ENCODE measurements at places on chromosomes 2 and 18.

DNA sequence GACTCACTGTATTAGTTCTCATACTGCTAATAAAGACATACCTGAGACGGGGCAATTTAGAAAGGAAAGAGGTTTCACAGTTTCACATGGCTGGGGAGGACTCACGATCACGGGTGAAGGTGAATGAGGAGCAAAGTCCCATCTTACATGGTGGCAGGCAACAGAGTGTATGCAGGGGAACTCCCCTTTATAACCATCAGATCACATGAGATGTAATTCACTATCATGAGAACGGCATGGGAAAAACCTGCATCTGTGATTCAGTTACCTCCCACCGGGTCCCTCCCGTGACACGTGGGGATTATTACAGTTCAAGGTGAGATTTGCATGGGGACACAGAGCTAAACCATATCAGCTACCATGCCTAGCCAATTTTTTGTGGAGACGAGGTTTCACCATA is 168.2 kb downstream of the NEDD4L start:
- no peak for DNase-seq

- no peak for DNase-seq
Observed at GRCh38 chr2:42286268-42286946, 74.6 kb downstream of the COX7A2L start.

DNA sequence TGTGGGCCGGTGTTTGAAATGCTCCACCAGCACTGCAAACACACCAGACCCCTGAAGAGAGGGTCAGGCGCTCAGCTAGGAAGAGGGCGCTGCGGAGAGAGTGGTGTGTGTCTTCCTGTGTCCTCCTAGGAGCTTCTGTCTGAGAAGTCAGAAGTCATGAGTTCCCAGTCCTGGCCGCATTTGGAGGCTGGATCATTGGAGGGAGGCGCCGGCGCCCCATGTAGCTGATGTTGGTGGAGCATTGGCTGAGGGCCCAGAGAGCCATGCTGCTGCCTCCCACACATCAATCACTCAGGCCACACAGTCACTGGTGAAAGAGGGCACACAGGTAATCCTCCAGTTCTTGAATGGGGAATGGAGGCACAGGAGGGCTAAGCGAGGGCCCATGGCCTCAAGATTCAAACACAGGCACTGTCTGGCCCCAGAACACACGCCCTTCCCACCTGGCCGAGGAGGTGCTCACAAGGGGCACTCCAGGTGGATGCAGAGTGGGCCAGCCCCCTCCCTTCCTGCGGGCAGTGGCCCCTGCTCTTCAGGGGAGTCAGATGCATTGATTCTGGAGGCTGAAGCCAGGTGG is 66.3 kb downstream of the RRM2 start:
- DNase-seq = no peak

GRCh38 chr2:213475433-213475832 is 191.2 kb downstream of the SPAG16 start:
- no peak for DNase-seq

- no peak for DNase-seq
Observed at GRCh38 chr18:70659036-70659925, 370.4 kb downstream of the SOCS6 start.
